ENCODE measurements at places on chromosomes 11 and 22.

DNA sequence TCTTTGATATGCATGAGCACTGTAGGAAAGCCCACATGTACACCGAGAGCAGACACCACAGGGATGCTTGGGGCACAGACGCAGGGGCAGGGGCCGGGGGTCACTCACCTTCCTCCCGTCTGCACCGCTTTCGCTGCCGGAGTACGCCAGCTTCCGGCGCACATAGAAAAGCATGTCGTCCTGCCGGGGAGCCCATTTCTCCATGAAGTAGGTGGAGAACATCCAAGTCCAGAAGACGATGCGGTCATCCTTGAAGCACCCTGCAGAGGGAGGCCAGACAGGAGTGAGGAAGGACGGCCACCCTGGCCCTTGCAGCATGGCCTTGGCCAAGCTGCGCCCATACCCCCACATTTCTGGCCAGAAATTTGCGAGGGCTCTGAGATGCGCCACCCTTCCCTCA is 28.8 kb downstream of the KIAA0930 start:
- no peak for DNase-seq

DNA sequence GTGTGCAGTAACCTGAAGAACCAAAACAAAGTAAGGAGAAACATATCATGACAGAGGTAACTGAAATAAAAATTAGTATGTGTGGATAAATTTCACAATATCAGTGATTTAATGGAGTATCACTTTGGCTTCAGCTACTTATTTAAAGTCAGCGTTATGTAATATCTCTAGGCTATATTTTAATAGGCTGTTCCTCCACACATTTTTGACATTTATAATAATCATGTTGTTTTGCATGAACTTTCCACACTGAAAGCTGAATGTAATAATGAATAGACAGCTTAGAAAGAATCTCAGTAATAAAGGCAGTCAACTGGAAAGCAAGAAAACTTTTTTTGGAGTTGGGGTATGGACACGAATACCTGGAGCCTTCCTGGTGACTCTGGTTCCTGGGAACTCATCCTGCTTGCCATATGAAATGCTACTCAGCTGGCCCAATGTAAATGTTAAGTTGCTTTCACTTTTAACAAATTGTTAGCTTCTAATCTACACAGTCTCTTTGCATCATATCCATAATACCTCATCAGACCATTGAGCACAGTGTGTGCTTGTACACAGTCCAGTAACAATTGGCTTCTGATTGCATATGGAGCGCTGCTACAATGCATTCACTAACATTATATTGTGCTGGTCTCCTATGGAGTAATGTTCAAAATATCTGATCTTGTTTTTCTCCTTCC is 257.7 kb downstream of the SOX6 start:
- DNase-seq = no peak

DNA sequence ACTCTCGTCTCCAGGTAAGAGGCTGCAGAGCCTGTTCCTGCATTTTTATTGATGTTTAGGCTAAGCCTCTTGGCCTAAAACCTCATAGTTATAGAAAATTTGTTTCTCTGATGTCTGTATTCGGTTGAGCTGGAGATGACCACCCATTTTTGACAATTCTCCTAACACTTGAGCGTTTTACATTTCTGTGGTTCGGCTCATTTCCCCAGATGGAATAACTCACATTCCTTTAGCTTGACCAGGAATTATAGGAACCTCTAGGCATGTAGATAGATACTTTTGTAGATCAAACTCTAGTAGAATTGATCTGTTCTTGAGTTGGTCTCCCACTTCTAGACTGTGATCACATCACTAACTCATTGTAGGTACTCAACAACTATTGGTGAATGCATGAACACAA is 172.6 kb upstream of the CADM1 start:
- DNase-seq = no peak

- no peak for DNase-seq
These were observed 69.7 kb downstream of the FANCF start for GRCh38 chr11:22555881-22556280.

DNA sequence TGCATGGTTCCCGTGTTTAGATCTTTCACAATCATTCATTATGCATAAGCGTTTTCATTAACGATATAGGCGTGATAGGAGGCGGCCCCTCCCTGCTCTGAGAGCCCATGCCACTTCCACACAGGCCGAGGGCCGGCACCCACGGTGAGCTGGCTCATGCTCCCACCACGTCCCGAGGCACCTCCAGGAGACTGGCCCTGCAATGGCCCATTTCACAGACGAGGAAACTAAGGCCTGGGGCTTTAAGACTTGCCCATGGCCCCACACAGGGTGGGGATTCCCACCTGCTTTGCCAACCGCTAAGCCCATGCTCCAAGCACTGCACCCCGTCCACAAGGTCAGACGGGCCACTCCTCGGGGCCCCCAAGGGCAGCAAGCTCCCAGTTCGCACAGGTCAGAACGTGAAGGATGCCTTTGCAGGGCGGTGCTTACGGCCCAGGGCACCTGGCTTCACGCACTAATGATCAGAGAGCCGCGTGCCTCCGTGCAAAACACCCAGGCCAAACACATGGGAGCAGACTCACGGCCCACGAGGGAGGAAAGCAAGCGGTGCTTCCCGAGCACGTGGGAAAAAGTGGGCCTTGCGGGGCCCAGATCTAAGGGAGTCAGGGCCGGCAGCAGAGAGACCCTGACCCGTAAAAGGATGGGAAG is 8.3 kb downstream of the OSBPL5 start:
- DNase-seq = no peak

DNA sequence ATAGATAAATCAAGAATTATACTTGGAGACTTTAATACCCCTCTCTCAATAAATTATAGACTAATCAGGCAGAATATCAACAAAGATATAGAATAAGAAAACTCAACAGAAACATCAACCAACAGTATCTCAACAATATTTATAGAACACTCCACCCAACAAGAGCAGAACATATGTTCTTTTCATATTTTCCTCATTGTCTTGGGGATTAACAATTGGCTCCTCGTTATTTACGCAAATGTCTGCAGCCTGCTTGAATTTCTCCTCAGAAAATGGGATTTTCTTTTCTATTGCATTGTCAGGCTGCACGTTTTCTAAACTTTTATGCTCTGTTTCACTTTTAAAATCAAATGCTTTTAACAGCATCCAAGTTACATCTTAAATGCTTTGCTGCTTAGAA is 37.0 kb upstream of the FBLN1 start:
- no peak for DNase-seq

GRCh38 chr11:91421641-91422040 is 803.0 kb upstream of the FAT3 start:
- no peak for DNase-seq

DNA sequence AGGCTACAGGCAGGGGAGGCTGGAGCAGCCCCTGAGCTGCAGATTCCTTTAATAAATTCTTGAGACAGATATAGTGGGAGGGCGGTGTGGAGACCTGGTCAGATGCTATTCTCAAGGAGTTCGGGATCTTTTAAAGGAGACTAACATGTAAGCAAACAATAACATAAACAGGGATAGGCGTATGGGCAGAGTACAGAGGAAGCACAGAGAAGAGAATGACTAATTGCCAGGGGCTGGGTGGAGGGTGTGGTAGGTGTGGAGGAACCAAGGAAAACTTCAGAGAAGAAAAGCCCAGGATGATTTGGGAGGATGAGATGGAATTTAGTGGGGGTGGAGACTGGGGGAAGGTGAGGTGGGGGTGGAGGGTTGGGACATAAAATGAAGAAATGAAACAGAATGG is 9.7 kb upstream of the HEPHL1 start:
- no peak for DNase-seq

GRCh38 chr11:80168796-80169195 is 728.0 kb upstream of the TENM4 start:
- no peak for DNase-seq

DNA sequence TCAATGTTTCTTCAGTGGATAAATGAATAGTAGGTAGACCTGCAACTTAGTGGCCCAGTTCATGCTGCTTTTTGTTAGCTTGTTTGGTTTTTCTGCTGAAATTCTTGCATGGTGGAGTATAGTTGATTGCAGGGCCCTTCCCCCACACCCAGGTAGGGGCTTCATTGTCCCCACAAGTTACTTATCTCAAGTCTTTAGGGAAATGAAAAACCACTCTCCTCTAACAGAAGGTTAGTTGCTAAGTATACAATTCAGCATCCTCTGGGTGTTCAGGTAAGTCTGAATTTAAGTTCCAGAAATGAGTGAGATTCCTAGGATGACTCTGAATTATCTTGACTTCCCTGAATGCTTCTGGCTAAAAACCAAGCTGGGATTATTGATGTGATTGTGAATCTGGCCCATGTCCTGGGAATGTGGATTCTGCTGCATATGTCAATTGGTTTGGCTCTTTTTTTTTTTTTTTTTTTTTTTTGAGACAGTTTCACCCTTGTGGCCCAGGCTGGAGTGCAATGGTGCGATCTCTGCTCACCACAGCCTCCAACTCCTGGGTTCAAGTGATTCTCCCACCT is 40.3 kb downstream of the BCL2L13 start:
- no peak for DNase-seq

DNA sequence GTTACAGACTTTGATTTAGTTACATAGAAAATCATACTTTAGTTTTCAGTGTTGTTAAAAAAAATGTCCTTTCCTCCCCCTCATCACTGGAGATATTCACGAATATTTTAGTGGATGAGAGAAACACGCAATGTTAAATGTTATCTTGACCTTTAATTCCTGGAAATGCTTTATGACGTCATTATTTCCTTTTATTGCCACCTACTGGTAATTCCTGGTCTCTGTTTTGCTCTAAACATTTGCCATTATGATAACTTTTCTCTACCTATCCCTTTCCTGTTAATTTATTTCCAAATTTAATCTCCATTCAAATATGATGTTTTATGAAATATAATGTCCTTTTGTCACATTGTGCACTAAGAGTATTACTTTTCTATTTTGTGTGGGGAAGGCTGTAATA is 770.6 kb downstream of the FAM181B start:
- DNase-seq = no peak

DNA sequence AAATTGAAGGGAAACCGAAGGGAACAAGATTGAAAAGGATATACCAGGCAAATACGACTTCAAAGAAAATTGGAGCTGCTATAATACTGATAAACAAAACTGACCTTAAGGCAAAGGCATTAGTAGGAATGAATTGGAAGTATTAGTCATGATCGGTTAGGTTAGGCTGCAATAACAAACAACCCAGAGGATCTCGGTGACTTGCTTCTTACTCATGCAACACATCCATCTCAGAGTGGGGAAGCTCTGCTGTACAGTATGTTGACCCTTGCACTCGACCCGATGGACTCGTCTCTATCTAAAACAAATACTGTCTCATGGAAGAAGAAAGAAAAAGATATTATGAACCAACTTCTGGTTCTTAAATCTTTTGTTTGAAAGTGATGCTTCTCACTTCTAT is 42.3 kb downstream of the SPATA19 start:
- no peak for DNase-seq

GRCh38 chr11:59729834-59730233 is 16.2 kb upstream of the OR10V1 start:
- DNase-seq = no peak

DNA sequence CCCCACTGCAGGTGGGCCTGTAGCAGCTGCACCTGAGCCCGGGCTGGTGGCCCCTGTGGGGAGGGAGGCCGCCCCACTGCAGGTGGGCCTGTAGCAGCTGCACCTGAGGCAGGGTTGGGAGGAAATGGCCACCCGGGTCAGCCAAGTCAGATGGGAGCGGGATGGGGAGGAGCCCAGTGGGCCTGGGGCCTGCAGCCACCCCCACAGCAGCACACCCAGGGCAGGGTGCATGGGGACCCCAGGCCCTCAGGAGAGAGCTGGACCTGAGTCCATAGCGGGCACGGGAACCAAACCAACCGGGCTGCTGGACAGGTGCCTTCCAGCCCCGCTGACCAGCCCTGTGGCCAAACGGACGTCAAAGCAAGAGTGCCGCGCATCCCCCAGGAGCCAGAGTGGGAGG is 61.7 kb downstream of the BRD1 start:
- DNase-seq = no peak

GRCh38 chr11:63572026-63572688 is 9.0 kb upstream of the PLAAT2 start:
- DNase-seq = no peak

DNA sequence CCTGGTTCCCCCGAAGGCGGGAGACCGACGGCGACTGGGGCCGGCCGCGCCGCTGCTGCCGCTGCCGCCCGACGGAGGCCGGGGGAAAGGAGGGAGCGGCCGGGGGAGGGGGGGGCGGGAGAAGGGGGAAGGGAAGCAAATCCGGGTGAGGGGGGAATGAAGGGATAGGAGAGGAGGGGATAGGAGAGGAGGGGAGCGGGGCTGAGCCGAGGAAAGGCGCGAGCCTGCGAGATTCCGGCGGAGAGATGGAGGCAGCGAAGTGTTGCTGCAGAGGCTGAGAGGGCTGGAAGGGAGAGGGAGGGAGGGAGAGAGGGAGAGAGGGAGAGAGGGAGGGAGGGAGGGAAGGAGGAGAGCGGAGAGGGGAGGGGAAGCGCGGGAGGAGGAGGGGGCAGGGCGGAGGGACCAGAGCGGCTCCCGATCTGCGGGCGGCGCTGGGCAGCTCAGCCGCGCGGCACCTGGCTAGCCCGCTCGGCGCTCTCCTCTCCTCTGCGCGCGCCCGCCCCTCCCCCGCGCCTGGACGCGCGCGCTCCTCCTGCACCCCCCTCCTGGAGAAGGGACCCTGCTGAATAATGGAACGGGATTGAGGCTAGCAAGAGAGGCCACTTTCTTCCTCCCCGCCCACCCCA is 52.3 kb downstream of the SLC22A12 start:
- DNase-seq = no peak

DNA sequence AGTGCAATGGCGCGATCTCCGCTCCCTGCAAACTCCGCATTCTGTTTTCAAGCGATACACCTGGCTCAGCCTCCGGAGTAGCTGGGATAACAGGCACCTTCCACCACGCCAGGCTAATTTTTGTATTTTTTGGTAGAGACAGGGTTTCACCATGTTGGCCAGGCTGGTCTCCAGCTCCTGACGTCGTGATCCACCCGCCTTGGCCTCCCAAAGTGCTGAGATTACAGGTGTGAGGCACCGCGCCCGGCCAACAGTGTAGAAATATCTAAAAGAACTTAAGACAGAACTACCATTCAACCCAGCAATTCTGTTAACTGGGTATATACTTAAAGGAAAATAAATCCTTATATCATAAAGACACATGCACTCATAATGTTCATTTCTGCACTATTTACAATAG is 335.3 kb upstream of the LUZP2 start:
- no peak for DNase-seq

GRCh38 chr22:44243761-44244160 is 63.0 kb downstream of the PARVG start:
- no peak for DNase-seq

GRCh38 chr22:49103314-49104059 is 724.2 kb downstream of the BRD1 start:
- no peak for DNase-seq

GRCh38 chr11:120043328-120043945 is 94.5 kb downstream of the TRIM29 start:
- no peak for DNase-seq

- no peak for DNase-seq
These were observed 331.2 kb downstream of the METTL15 start for GRCh38 chr11:28439403-28439802.

DNA sequence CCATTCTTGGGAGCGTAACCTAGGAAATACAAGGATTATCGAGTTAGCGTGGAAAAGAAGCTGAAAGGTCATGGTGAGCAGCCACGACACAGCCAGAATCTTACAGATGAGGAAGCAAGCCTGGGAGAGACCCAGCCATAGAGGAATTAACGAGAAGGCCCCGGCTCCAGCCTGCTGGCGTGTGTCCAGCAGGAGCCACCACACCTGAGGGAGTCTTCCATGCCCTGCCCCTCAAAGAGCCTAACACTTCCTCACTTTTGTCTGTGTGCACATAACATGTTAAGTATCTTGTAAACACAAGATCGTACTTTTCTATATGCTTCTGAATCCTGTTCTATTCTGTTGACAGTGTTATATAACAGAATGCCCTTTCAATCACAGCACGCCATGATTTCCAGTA is 18.1 kb downstream of the CECR2 start:
- DNase-seq = no peak

Data from brain pericyte (primary cell).